NCI-H460 (cell line): ENCODE measurements at places on chromosomes 16 and 17.

GRCh38 chr17:14428648-14429029, 127.8 kb downstream of the HS3ST3B1 start:
- DNase-seq = no peak

DNA sequence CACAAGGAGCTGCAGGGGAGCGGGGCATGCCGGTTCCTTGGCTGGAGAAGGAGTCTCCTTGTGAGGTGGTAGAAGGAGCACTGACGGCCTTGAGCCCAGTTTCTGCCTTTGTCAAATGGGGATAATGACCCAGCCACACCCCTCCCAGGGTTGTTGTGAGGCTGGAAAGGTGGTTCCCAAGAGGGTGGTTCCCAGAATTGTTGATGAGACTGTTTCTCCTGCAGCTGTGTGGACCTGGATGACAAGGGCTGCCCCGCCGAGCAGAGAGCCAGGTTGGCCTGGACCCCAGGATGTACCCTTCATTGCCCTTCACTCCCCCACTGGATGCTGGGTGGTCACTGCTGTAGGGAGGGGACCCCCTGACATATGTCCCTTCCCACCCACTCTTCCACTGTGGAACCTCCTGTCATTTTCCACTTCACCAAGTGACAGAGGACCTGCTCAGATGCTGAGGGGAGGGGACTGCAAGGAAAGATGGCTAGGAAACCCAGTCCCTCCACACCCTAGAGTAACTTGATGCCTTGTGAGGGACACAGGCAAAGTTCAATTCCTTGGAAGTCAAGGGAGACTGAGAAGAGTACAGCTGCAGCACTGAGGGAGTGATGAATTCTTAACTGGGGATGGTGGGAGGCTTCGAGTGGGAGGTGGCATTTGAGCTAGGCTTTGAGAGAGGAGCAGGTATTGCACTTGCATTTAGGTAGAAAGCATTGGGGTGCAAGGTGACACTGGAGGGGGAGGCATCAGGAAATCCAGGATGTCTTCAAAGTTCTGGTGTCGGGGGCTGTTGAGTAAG, 10.6 kb downstream of the MIEN1 start:
- DNase-seq = no peak

- no peak for DNase-seq
These were observed 1.0 kb downstream of the MSI2 start for GRCh38 chr17:57257195-57257894.

GRCh38 chr16:52407778-52408177, 139.2 kb downstream of the TOX3 start:
- DNase-seq = no peak

DNA sequence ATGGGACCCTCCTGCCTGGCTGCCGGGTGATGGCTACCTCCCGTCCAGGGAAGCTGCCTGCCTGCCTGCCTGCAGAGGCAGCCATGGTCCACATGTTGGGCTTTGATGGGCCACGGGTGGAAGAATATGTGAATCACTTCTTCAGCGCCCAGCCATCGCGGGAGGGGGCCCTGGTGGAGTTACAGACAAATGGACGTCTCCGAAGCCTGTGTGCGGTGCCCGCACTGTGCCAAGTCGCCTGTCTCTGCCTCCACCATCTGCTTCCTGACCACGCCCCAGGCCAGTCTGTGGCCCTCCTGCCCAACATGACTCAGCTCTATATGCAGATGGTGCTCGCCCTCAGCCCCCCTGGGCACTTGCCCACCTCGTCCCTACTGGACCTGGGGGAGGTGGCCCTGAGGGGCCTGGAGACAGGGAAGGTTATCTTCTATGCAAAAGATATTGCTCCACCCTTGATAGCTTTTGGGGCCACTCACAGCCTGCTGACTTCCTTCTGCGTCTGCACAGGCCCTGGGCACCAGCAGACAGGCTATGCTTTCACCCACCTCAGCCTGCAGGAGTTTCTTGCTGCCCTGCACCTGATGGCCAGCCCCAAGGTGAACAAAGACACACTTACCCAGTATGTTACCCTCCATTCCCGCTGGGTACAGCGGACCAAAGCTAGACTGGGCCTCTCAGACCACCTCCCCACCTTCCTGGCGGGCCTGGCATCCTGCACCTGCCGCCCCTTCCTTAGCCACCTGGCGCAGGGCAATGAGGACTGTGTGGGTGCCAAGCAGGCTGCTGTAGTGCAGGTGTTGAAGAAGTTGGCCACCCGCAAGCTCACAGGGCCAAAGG, 36.8 kb downstream of the NLRC5 start:
- no peak for DNase-seq

GRCh38 chr17:66925811-66926500, 38.6 kb upstream of the CACNG4 start:
- DNase-seq = no peak

GRCh38 chr16:528111-529011, 849 bp downstream of the CAPN15 start:
- peak; percentile 45 for DNase-seq
